ENCODE measurements at places on chromosomes 5 and 9.

DNA sequence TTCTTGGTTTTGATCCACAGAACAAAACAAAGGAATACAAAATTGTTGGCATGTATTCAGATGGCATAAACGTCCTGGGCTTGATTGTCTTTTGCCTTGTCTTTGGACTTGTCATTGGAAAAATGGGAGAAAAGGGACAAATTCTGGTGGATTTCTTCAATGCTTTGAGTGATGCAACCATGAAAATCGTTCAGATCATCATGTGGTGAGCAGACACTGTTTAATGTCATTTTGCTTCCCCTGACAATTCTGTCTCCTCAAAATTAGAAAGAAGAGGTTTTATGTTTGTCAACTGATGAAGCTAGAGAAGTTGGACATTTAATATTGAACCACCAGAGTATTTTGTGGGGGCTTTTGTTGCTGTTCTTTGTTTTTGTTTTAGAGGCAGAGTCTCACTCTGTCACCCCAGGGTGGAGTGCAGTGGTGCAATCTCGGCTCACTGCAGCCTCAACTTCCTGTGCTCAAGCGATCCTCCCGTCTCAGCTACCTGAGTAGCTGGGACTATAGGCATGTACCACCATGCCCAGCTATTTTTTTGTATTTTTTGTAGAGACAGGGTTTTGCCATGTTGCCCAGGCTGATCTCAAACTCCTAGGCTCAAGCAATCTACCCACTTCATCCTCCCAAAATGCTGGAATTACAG lies 82.0 kb downstream of the SLC1A1 start:
- DNase-seq = no peak

DNA sequence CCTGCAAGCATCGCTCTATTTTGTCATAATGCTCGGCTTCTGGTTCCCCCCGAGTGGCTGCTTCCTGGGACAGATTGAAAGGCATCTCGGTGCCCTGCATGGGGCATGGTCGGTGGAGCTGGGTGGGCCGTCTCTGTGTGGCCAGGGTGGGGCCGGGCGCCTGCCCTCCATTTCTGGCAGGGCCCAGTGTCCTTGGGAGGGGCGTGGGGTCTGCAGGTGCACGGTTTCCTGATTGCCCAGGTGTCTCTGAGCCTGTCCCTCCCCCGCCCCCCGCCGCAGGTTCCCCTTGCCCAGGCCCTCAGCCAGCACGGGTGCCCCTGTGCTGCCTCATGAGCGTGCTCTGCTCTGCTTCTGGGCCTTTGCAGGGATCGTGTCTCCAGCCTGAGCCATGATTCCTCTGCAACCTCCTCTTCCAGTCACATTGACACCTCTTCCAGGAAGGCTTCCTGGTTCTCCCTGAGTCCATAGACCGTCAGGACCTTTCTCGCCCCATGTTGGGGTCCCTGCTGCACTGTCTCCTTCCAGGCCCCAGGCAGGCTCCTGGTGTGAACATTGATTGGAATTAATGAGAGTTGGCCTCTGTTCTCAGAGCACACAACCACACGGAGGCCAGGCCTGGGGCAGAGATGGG lies 90.2 kb downstream of the RXRA start:
- DNase-seq = no peak

DNA sequence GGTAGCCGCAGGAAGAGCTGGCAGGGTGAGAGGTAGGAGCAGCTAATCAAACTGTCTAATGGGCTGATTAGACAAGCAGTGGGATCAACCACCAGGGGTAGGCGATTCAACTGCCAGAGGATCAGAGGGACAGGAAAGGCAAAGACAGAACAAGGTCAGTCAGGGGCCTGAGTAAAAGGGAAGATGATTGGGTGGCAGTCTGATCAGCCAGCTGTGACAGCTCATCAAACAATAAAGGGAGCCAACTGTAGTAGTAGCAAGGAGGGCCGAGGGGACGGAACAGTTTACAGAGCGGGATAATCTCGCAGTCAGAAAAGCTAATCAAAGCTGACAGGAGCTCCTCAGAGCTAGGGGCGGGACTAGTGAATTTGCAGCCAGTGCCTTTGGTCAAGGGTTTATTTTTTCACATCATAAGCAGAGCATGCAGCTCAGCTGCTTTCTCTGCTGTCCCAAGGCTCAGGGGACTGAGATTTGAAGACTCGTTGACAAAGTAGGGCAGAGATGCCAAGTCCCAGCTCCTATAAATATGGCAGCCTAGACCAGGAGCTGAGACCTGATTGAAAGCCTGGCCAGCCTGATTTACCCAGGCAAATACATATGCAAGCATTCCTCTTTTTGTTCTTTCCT lies 418.2 kb downstream of the GABRG2 start:
- DNase-seq = no peak

- no peak for DNase-seq
Measured at GRCh38 chr5:78791501-78792100, 143.0 kb upstream of the LHFPL2 start.

- DNase-seq = no peak
Measured at GRCh38 chr5:116622375-116623050, 47.9 kb upstream of the SEMA6A start.

DNA sequence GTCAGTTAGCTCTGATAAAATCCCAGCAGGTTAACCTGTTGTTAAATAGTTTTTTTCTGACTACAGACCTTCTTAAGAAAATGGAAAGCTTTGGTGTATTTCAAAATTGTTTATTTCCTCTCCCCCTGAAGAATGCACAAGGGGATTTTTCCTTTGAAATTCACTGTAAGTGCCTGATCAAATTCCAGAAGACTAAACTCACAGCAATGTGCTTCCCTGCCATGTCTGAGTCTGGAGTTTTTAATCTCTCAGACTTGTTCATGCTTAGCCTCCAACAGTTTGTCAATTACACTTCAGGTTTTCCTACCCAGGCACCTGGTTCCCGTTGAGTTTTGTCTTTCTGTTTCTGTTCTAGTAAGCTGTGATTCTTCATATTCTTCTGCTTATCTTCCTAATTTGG lies 961.6 kb upstream of the CDH18 start:
- no peak for DNase-seq

GRCh38 chr5:133220851-133221674 lies 169.2 kb downstream of the HSPA4 start:
- no peak for DNase-seq

GRCh38 chr5:153084511-153084910 lies 406.0 kb upstream of the GRIA1 start:
- no peak for DNase-seq

- DNase-seq = no peak
Measured at GRCh38 chr9:38315085-38315595, 77.4 kb upstream of the ALDH1B1 start.

- DNase-seq = no peak
Measured at GRCh38 chr9:73151653-73152542, at the start of gene ANXA1. Gene ANXA1, plus strand, starts transcription at chr9:73151865. Its CDS starts 6,671 bp downstream, at chr9:73158536.

DNA sequence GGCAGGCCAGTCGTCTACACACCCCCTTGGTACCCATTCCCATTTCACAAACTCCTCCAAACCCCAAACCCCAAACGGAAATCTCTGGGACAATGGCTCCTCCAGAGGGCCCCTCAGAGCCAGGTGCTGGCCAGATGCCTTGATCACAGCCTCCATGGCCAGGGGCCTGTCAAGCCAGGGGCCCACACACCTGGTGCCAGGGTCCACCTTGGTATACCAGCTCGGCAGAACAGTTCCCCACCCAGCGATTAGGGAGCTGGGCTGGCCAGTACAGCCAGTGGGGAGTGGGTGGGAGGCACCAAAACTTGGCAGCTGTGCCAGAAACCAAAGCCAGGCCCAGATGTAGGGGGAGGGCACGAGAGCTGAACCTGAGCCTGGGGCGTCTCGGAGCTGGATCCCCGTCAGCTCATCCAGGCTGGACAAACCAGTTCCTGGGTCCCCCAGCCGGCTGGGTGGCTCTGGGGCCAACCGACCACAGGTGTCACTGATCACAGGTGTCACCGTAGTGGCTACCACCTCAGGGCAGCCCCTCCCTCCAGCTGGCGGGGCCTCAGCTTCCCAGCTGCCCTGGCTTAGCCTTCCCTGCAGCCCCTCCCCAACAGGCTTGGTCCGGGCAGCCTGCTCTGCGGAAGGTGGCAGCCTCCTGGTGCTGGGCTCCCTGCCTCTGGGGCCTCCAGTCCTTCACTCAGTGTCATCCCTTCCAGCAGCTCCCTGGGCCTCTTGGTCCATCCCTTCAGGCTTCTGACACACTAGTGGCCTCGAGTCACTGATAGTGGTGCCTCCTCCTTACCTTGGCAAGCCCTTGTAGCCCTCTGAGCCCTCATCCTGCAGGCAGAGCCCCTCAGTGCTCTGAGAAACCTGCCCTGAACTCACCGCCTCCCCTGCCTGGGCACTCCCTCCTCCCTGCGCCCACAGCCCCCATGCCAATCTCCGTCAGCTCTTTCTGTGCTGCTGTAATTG lies 6.6 kb upstream of the RMND5B start:
- DNase-seq = no peak

- DNase-seq = no peak
Measured at GRCh38 chr5:72237415-72237814, 82.6 kb downstream of the MRPS27 start.

DNA sequence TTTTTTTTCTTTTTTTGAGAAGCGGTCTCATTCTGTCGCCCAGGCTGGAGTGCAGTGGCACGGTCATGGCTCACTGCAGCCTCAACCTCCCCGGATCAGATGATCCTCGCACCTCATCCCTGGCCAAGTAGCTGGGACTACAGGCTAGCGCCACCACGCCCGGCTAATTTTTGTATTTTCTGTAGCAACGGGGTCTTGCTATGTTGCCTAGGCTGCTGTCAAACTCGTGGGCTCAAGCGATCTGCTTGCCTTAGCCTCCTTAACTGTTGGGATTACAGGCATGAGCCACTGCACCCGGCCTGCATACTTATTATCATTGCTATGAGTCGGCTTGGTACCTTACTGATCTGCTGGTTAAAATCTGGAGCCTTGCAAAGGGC lies 790 bp upstream of the IARS1 start:
- DNase-seq = no peak

- no peak for DNase-seq
Measured at GRCh38 chr5:179368806-179369529, 23.7 kb upstream of the ADAMTS2 start.

DNA sequence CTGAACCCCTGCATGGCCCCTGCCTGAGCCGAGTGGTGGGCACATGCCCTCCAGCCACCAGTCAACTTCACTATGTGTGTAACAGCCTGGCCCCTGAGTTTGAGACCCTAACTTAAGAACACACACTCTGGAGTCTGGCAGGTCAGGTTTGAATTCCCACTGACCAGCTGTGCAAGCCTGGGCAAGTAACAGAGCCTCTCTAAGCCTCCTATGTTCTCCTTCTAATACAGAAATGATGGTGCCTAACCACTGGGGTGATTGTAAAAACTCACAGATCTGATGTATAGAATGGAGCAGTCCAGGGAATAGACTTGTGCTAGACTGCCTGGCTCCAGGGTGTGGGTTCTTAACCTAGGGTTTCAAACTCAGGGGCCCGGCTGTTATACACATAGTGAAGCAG lies 16.7 kb upstream of the AKNA start:
- DNase-seq = no peak

GRCh38 chr5:137710086-137710485 lies 25.8 kb downstream of the KLHL3 start:
- no peak for DNase-seq

- no peak for DNase-seq
Measured at GRCh38 chr9:110997847-110998246, 40.4 kb downstream of the LPAR1 start.

- no peak for DNase-seq
Measured at GRCh38 chr5:125612181-125612721, 811.0 kb upstream of the GRAMD2B start.

DNA sequence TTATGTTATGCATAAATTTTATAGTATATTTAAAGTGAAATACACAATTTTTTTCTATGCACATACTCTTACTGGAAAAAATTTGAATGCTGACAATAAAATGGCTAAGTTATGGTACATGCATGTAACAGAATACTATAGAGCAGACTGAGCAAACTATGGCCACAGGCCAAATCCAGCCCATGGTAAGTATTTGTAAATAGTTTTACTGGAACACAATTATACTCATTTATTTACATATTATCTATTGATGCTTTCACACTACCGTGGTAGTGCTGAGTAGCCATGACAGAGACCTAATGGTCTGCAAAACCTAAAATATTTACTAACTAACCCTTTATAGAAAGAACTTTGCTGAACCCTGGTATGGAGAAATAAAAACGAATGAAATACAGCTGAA lies 45.7 kb downstream of the TEX10 start:
- no peak for DNase-seq

DNA sequence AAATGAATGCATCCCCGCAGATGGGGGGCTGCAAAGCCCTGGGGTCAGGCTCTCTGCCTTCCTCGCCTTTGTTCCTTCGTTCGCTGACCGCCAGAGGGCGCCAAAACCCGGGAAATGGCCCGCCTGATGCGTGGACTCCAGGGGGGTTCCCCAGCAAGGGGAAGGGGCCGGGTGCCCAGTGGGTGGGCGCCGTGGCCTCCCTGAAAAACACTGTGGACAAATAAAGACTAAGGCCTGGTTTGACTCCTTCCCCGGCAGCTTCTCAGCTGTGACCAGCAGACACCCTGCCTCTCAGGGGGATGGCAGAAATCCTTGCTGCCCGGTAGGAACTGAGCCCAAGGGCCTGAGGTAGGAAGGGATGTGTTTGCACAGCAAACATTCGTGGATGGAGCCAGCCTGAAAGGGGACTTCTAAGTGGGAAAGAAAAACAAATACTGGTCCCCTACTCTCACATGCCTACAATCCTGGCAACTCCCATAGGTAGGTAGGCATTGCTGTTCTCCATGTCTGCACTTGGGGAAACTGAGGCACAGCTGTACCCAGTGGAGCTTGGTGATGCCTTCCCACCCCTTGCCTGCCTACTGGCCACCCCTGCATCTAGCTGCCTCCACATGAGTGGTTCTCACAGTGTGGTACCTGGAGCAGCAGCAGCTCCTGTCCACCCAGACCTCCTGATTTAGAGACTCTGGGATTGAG lies 57.7 kb downstream of the DUSP1 start:
- peak; percentile 46 for DNase-seq
